T-helper 2 cell treated with Interferon-gamma antibody and Interleukin-4, amounts not matched to agents 100 ng/mL and 5 ng/mL, for 36 hours (primary cell): ENCODE measurements at places on chromosomes 7 and 10. TPM values are rescaled to one million over a fixed set of nuclear protein-coding genes. Genes with fewer than 3 reads are reported as not detected.

Gene OAT
- total RNA-seq = 31.2 and 34.7 TPM in 2 replicates

Gene MET
- 0.68 and 0.98 TPM in 2 replicates for total RNA-seq

Gene CPSF4
- 69.2 and 72.8 TPM in 2 replicates for total RNA-seq

Gene BTBD16
- total RNA-seq = not detected in 2 replicates

Gene MLXIPL
- total RNA-seq = not detected in 2 replicates

Gene HYAL4
- total RNA-seq = not detected in 2 replicates

Gene KAZALD1
- total RNA-seq = 0.36 and 0.77 TPM in 2 replicates

Gene GTF2IRD1
- 0.39 and 0.73 TPM in 2 replicates for total RNA-seq
